ENCODE measurements at places on chromosomes 11 and 22.
A peak's percentile ranks its signal among the peaks of the same experiment; 100 is the strongest.

DNA sequence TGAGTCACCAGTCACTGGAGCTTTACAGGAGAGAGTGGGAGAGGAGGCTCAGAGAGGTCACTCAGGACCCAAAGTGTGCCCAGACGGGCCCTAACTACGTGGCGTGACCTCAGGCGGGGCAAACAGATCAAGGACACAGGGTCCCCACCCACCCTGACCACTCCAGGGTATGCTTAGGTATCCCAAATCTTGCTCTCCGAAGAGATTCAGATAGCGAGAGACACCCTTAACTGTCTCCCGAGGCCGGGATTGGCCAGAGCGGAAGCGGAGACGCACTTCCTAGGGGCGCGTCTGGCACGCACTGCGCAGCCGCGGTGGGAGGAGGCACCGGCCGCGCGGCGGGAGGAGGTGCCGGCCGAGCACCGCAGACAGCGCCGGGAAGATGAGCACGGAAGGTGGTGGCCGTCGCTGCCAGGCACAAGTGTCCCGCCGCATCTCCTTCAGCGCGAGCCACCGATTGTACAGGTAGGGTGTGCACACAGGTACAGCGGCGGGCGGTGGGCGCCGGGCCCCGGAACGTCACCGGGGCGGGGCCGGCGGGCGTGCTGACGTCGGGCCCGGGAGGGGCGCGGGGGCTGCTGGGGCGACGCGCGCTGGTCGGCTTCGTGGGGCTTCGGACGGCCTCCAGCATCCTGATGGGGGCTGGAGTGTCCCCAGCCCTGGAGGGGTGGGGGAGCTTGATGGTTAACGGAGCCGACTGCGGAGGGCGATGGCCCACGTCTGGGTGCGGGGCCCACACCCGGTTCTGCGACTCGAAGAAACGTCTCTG lies at the start of gene PTS:
PTS (plus strand) TSS at position 367 of the 769 bp plus-strand sequence; CDS start at position 383, 16 bp downstream.
- DNase-seq, result peak; percentile 88

DNA sequence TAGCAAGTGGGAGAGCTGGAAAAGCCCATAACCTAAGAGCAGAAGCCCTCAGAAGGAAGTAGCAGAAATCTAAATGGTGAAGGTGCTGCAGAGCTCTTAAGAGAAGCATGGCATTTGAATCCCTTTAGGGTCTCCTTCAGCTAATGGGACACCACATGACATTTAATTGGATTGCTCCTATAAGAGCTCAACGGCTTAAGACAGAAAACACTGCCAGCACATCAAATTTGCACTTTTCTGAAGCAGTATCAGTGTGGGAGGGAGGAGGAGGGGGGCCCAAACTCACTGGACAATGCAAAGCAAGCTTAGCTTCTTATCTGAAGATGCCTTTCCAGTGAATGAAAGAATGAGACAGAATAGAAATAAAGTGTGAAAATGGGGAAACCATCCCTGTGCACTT lies 287.9 kb upstream of the MTNR1B start:
- no peak for DNase-seq

DNA sequence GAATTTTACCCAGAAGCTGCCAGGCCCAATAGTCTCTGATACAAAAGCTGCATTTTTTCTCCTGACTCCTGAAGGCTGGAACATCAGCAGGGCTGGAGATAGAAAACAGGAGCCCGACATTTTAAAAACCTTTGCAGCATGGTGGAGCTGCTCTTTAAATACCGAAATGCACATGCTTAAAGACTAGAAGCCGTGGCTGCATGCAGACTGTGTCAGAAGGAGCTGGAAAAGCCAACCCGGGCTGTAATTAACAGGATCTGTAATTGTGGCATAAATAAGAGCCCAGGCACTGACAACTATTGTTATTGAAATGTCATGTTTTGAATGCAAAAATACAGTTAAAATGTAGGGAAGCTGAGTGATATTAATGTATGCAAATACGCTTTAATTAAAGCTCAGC lies 304.9 kb upstream of the PLET1 start:
- no peak for DNase-seq

DNA sequence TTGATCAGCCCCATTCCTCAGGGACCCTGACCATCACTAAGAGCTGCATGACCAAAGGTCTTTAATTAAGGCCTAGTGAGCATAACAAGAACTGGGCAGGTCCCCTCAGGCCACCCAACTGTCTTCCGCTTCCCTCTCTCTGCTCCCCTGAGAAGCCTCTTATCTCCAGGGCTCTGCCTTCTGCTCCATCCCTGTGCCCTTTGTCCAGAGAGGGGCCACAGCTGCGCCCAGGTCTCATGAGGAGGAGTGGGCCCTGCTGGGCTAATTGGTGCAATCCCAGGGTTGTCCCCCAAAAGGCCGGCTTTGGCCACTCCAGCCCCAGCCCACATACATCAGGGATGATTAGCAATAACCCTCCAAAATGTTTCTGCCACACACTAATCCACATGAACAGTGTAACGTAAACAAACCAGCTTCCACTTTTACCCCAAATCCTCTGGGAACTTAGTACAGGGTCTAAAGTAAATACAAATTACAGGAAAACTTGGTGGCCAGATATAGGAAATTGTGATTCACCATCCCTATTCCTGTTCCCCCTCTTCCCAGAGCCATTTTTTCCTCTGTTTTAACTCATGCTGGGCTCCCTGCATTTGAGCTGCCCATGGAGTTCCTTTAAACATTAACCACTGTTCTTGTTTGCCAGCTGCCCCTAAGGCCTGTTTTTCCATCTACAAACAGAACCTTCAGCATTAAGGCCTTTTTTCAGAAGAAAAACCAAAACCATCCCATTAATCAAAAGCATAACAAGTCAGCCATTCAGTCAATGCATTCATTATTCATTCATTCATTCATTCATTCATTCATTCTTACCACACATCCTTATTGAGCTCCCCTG lies 34.6 kb upstream of the CAVIN3 start:
- DNase-seq, result no peak

DNA sequence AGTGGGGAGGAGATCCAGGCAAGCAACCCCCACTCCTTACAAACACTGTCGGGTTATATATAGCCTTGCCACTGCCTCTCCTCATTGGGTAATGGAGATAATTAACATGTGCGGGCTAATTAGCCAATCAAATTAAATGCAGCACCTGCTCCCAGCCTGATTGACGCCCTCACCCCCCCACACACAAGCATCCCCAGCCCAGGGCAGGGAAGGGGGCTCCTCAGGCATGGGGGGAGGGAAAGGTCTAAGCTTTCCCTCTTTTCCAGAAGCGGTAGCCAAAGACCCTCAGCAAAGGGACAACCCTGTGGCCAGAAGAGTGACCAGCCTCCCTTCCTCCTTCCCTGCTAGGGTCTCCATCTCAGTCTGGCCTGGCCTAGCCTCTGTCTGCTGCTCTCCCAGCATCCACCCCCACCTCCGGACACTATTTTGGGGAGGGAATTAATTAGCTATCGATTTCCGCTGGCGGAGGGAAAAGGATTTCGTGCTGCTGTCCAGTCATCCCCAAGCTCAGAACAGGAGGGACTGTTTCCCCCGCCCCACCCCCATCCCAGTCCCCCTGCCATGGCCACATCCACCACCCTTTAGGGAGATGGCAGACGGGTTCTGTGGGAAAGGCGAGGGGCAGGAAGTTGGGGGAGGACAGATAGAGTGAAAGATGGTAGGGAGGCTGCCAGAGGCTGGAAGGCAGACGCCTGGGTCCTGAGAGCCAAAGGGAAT lies 7.1 kb downstream of the NRXN2 start:
- DNase-seq, result no peak

GRCh38 chr11:7347611-7348431 lies 96.1 kb downstream of the SYT9 start:
- DNase-seq, result no peak

GRCh38 chr11:61683961-61684869 lies 4.0 kb downstream of the DAGLA start:
- no peak for DNase-seq

- no peak for DNase-seq
These were observed 3.8 kb upstream of the WNT7B start for GRCh38 chr22:45980761-45981160.

- no peak for DNase-seq
These were observed 19.4 kb downstream of the NFAM1 start for GRCh38 chr22:42412744-42413333.

- DNase-seq, result no peak
These were observed 38.4 kb downstream of the POU2AF3 start for GRCh38 chr11:111336582-111337256.

DNA sequence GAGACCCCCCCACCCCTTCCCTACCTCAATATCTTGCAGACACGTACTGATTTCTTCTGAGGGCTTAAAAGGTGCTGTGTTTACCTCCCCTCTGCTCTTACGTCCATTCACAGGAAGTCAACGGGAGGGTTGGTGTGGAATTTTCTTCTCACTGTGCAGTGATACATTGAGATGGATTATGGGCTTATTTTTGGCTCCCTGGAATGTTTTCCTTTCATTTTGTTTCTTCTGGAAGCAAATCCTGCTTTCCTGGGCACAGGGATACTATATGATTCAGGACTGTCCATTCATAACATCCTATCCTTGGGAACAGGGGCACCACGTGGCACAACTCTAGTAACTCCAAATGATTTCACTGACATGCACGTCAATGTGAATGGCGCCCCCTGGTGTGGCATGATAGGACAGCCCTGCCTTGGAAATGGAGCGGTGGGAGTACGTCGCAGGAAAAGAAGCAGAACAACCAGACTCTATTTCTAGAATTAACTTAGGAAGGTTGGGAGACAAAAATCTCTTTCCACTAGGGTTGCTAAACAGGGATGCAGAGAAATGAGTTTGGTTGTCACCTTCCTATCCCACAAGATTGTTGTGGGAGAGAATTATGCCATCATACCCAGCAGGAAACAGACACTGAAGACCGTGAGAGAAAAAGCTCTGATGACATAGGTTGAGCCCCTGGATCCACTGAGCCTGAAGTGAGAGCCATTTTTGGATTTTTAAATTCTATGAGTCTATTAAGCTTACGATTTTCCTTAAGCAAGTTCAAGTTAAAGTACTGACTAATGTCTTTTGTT lies 146.5 kb upstream of the RAG2 start:
- DNase-seq, result peak; percentile 74

GRCh38 chr22:32706149-32706548 lies 95.4 kb upstream of the TIMP3 start:
- no peak for DNase-seq

DNA sequence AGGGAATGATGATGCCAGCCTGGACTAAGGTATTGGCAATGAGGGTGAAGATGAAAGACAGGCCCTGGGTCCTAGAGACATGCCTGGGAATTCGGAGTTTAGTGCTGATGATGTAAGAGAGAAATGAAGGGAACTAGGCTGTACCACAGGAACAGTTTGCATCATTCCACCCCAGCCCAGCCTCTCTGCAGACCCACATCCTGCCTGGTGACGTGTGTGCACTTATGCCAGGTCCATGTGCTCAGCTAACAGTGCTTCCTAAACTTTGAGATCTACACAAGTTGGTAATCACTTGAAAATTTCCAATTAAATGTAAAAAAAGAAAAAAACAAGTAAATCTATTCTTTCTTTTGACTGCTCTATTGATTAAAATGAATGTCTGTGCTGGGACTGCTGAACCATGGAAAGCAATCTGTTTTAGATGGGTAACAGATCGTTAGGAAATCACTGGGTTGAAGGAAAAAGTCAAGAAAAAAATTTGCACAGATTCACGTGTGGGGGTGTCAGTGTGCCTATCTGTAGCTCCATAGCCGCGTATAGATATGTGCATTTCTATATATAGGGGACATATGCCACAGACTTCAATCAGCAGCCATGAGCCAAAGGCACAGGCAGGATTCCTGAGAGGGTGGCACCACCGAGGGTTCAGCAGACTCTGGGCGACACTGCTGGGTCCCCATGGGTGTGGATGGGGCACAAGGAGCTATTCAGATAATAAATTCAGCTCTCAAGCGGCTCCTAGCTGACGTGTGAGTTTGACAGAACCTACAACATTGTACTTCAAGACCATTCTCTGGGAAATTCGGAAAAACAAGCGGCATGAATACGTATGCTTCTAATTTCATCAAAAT lies 131.1 kb upstream of the OPCML start:
- no peak for DNase-seq

DNA sequence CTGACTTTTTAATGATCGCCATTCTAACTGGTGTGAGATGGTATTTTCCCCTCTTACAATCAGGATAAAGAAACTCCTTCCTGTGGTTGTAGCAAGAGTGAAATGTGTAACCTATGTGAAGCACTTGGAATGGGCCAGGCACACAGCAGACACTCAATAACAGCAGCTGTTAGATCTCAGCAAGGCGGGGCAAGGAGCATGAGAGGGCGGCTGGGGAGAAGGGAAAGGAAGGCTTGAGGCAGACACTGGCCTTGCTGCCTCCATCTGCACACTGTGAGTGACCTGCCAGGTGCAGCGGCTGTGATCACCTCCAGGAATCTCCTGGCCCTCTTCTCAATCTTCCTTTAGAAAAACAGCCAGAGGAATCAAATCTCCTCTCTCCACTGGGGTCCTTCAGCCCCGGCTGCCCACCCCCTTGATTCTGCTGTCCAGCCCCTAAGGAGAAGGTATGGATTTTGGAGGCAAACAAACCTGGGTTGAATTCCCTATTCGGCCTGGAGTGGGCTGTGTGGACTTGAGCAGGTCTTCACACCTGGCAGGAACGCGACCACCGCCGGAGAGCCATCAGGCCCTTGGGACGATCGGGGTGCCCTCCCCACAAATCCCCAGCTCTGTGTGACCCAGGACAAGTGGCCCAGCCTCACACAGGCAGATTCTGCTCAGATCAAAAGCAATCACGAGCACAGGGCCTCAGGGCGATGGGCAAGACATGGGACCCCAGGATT lies 49.0 kb downstream of the RPUSD4 start:
- DNase-seq, result no peak

DNA sequence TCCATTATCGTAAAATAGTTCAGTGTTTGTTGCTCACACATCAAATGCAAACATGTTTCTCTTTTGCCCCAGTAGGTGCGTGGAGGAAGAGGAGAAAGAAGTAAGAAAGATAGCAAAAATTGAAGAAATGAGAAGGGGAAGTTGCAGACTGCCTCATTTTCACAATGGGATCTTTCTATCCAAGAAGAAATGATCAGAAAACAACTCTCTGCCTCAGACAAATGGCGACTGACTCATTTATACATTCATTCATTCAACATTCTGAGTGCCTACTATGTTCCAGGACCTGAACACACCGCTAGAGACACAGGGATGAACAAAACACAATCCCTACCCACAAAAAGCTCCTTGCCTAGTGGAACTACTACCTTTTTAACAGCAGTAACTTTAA lies 367 bp downstream of the HPS5 start:
- DNase-seq, result no peak

Measured in colonic mucosa (tissue), 4 donors.